Stimulated activated CD8-positive, alpha-beta memory T cell treated with anti-CD3 and anti-CD28 coated beads, Interleukin-7, amount 100 ng/mL, for 1 hour (primary cell): ENCODE measurements at places on chromosomes 3 and 15.

DNA sequence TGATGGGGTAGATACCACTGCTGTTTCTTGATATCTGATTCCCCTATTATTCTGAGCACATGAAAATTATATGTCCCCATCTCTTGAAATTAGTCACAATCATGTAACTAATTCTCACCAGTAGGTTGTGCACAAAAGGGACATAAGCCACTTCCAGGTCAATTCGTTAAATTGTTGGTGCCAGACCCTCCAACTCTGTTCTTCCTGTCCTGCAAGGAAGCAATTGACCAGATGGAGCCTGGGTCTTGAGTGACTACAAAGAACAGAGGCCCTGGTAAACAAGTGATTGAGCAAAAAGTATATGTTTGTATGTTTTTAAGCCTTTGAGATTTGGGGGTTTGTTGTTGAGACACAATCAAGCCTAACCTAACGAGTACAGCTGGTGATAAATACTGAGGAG, 36.9 kb downstream of the ABI3BP start:
- no peak for DNase-seq

DNA sequence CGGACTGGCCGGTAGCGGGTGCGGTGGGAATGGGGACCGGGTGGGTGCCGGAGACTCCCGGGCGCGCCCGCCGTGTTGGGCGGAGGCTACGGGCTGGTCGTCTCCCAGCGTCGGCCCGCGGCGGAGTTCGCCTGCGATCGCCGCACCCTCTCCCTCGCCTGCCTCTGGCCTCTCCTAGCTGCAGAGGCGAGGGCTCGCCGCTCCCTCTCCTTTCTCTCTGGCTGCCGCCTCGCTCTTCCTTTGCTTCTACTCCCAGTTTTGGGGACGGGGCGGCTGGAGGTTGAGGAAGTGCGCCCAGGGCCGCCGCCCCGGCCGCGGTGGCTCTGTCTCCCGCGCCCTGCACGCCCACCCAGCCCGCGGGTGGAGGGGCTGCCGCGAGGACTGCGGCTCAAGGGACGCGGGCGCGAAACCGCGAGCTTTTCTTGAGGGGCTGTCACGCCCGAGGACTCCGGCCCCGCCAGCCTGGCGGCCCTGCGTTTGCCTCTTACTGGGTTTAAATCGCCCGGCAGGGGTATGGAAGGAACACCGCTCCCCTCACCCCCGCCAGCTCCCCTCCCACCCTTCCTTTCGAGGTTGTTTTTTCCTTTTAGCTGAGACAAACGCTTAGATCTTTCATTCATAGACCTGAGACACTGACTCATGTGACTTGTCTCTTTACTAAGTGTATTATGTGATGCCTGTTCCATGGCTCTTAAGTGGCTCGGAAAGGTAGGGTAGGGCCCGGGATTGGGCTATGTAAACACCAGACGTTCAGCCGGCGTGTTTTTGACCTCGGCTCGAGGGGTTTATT, 654 bp downstream of the PIK3CA start:
- no peak for DNase-seq

- no peak for DNase-seq
Observed at GRCh38 chr15:70410371-70410985, 312.8 kb upstream of the TLE3 start.

DNA sequence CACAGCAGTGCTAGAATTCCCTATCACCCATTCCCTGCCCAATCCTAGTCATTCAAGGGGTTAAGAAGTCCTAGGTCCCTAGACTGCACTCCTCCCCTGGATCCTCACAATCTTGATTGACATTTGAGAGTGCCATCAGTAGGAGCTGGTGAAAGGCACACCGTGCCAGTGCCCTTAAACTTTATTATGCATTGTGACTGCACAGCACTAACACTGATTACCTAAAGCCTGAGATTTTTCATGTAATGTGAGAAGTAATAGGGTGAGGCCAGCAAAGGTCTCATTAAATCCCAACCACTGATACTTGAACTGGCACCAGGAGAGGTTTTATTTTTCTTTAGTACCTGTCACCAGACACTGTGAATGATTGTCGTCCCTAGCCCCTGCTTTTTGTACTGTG, 16.3 kb downstream of the GXYLT2 start:
- DNase-seq = no peak

DNA sequence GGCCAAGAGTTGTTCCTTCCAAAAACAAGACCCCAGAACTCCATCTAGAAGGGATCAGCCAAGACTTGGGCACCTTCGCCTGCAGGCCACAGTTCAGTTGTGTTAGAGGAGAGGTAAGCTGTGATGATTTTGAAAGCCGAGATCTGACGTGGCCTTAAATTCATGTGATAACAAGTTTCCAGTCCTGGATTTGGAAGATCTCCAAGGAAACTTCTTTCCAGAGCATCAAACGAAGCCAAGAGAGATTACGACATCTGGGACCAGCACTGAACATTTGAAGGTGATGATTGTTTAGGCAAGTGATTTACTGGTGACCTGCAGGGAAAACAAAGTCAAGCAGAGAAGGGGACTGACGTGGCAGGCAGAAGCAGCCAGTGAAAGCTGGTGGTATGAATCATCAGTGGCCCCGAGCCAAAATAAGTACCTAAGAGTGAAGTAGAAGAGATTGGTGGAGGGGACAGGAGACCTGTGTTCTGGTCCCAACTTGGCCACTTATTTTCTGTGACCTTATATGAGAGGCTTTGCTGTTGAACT, 339.0 kb upstream of the PROK2 start:
- DNase-seq = no peak

GRCh38 chr3:52057812-52058495, 1.6 kb upstream of the DUSP7 start:
- DNase-seq = no peak

GRCh38 chr3:9897408-9898372, 5.0 kb upstream of the IL17RE start:
- DNase-seq = no peak

- no peak for DNase-seq
Observed at GRCh38 chr15:57570994-57571393, 20.7 kb upstream of the MYZAP start.

DNA sequence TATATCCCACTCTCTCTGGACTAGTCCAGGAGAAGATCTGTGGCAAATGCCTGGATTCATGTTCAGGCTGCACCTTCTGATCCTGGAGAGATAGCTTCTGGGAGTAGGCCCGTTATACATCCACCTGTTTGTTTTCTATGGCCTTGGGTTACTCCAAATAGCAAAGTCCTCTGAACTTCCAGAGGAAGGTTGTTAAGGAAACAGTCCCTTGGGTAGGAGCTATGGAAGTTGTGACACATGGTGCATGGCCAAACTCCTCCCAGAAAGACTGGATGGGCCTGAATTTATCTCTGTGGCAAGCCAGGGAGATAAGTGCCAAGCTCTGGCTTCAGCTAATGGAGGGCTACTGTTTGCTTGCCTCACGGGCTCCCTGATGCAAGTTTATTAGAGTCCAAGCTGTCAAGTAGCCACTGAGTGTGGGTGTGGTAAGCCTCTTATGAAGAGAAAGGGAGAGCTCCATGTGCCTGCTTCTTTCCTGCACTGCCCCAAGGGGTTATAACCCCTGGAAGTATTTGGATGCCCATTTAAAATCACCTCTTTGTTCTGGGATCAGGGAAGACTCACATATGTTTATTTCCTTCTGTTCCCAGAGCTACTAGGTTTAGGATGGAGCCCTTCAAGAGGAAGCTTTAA, 328.7 kb upstream of the ATP11B start:
- no peak for DNase-seq

DNA sequence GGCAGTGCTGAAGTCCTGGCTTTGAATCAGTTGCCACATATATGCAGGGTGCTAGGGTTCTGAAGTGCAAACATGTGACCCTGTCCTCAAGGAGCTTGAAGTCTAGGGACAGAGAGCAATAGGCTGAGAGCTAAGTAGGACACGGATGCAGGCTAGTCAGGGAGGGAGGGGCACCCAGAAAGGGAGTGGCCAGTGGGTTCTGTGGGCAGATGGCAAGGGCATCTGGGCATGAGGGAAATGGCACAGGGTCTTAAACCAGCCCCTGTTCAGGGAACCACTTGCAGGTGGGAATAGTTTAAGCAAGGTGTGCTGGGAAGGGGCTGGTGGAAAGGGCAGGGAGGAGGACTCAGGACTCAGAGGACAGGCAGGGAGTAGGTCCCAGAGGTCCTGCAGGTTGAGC, 46.4 kb upstream of the EPHB1 start:
- DNase-seq = no peak

GRCh38 chr3:30169487-30169886, 436.9 kb upstream of the TGFBR2 start:
- no peak for DNase-seq

DNA sequence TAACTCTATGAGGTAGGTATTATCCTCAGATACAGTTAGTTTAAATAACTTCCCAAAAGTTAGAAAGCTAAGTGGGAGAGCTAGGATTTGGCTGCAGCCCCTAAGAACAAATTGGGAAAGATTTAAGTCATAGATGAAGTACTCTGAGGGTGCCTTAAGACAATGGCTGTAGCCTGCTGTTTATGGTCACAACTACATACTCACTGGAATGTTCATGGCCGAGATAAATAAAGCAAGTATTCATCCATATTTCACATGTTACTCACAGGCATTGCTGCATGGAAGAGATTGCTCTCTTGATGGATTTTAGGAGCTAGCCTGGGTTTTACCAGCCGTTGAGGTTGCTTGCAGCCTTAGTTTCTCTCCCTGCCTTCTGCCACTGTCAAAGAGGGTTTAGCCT, 145.0 kb downstream of the CMSS1 start:
- DNase-seq = no peak

GRCh38 chr3:30810625-30811024, 83.8 kb downstream of the GADL1 start:
- no peak for DNase-seq

- no peak for DNase-seq
Observed at GRCh38 chr3:127044996-127045395, 62.1 kb downstream of the PLXNA1 start.

GRCh38 chr3:138452436-138452835, 18.0 kb downstream of the ESYT3 start:
- DNase-seq = no peak

DNA sequence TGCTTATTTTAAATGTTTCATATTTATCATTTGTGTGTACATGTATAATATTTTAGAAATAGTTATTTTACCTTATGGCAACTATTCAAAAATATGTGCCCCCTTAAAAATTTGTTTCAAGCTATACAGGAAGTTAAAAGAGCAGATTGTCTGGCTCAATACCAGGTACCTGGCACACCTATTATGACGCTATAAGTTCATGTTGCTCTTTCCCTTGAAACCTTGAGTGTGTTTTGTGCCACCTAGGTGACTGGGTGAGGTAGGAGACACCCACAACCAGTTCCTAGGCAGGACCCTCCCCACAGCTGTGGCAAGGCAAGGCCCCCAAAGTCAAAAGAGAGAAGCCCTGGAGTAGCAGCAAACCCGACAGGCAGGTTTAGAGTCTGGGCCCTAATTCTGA, 20.6 kb upstream of the NEO1 start:
- DNase-seq = no peak

DNA sequence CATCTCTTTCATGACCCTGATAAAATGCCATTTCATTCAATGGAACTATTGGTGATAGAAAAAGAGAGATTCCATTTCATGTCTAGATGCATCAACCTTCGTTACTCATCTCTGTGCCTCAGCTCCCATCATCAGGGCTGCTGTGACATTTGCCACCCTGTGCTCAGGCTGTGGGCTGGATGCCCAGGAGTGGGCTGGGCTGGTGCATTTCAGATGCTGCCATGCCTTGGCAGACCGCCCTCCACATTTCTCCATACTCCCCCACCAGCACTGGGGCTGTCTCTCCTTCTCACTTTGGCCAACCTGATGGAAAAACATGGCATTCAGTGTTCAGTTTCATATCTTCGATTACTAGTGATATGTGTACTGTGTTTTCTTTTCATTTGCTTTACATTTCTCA, 59.1 kb downstream of the DNASE1L3 start:
- DNase-seq = no peak

DNA sequence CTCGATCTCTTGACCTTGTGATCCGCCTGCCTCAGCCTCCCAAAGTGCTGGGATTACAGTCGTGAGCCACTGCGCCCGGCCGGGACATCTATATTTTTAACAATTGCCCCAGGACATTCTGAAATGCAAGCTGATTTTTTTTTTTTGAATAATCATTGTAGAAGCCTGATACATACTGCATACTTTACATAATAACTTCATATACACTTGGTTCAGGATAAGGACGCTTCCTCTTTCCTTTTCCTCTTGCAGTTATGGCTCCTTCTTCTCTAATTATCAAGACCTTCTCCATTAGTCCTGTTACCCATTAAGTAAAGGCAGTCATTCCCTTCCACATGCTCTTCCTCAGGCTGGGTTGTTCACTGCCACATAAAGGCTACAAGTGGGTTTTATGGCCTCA, 58.3 kb downstream of the SLCO3A1 start:
- no peak for DNase-seq

GRCh38 chr3:56357266-56357665, 111.0 kb downstream of the ERC2 start:
- DNase-seq = no peak

- DNase-seq = no peak
Observed at GRCh38 chr15:67103021-67103420, 37.6 kb downstream of the SMAD3 start.
